ENCODE measurements at places on chromosomes 16 and 17.

DNA sequence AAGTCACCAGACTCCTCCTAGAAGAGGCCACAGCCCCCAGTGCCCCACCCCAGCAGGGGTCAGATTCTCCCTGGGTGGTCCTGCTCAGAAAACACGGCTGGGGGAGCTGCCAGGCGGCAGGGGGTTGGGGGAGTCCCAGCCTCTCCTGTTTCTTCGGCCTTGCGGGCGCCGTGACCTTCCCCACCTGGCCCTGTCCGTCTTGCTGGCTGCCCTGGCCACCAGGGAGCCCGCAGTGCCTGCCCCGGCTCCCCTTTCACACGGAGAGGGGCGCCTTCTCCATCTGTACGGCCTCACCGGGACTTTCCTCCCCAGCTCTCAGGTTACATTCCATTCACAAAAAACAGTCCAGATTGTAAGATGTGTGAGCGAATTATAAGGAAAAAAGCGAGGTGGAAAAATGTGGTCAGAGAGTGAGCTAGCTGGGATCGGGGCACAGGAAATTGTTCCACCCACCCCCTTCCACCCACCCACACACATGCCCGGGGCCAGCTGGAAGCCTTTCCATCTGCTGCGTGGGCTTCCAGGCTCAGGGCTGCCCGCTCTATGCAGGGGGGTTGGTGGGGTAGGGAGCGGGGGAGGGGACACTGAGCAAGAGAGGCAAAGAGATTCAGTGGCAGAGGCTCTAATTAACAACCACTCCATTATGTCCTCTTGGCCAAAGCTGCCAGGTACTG is 14.6 kb upstream of the CIBAR2 start:
- peak; percentile 88 for DNase-seq

DNA sequence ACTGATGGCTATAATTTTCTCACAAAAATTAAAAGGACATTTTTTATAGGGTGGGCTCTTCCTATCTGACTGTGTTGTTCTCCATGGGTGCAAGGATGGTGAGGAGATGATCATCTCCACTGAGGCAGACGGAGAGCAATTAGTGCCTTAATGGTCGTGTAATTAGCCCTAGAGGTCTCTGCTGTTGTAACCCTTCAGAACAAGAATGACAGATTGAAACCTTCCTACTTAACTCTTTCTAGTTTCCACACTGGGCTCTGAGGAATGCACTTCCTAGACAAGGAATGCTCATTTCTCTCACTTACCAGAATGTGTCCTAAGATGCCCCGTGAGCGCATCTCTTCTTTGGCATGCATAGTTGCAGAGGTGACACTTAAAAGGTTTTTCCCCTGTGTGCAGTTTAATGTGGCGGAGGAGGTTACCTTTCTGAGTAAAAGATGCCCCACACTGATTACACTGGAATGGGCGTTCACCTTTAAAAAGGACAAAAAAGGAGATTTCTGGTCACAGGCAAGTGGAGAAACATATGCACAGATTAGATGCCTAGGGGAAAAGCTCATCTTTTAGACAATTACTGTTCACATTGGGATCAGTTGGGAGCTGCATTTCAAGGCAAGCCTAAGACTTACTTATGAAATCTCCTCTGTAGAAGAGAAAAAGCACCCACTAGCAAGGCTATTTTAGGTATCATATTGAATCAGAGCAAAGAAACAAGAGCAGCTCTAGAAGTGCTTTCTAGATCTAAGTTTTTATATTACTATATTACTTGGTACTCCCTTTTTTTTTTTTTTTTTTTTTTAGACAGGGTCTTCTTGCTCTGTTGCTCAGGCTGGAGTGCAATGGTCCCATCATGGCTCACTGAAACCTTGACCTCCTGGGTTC is 53.6 kb downstream of the GRB7 start:
- peak; percentile 72 for DNase-seq

- peak; percentile 82 for DNase-seq
These were observed 107.9 kb downstream of the RAP1GAP2 start for GRCh38 chr17:2904135-2904534.

DNA sequence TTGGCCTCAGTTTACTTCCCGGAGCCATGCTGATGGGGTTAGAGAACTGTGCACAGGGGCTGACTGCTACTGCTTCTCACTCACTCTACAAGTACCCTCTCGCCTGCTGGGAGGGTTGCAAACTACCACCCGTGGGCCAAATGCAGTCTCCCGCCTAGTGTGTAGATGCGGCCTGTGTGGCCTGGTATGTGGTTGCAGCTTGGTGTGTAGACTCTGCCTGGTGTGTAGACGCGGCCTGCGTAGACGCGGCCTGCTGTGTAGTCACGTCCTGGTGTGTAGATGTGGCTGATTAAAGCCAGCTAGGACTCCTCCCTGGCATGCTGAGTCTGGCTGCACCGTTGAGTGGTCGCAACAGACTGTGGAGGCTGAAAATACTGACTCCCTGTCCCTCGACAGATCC is 7.3 kb downstream of the CANT1 start:
- DNase-seq = no peak

DNA sequence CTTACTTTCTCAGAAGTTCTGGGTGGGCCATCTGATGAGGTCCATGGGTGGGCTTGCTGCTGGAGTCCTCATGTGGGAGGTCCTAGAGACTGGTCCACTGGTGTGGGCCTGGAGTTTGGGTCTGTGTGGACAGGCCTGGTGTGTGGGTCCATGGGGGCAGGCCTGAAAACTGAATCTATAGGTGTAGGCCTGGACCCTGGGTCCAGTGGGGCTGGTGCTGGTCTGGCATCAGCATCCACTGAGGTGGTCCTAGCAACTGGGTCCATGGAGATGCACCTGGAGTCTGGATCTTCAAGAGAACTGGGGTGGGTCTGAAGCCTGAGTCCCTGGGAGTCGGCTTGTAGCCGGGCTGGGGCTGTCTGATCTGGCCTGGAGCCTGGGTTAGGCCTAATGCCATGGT is 253.8 kb upstream of the CCL2 start:
- no peak for DNase-seq

DNA sequence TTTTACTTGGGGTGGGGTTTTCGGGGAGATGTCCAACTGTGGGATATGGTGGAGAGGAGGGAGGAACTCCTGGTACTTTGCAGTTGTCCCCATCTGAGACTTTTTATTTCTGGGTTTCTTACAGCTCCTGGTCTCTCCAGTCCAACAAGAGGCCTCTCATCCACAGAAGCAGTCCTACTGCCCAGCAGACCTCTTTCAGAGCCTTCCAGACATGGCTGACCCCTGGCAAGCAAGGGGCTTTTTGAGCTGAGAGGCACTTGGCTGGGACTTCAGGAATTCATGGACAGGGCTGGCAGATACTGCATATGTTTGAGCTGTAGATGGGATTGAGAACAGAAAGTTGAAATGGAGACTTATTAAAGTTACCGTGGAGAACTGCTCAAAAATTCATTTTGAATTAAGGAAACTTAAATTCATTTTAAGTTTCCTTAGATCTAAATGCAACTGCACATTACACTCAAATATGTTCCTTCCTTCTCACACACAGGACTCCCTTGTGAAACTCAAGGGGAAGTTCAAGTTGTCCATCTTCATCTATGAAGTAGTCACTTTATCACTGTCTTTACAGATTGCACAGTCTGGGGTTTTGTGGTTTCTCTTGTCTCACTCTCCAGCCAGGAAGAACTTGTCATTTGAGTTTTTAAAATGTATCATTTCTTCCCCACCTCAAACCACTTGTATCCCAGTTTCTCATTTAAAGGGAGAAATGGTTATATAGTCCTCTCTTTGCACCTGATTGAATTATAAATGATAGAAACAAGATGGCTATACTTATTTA is 1.1 kb downstream of the LASP1NB start:
- peak; percentile 13 for DNase-seq

- no peak for DNase-seq
These were observed 53.7 kb downstream of the BAHCC1 start for GRCh38 chr17:81448950-81449349.

- DNase-seq = peak; percentile 83
These were observed 17.9 kb downstream of the PSME3IP1 start for GRCh38 chr16:57167953-57168352.

- DNase-seq = no peak
These were observed 48.9 kb downstream of the GTF3C1 start for GRCh38 chr16:27500801-27501200.

DNA sequence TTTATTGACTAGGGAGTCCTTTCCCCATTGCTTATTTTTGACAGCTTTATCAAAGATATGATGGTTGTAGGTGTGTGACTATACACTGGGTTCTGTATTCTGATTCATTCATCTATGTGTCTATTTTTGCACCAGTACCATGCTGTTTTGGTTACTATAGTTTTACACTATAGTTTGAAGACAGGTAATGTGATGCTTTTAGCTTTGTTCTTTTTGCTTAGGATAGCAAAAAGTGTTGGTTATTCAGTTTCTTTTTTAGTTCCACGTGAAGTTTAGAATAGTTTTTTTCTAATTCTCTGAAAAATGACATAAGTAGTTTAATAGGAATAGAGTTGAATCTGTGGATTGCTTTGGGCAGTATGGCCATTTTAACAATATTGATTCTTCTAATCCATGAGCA is 50.1 kb downstream of the NACA2 start:
- no peak for DNase-seq

DNA sequence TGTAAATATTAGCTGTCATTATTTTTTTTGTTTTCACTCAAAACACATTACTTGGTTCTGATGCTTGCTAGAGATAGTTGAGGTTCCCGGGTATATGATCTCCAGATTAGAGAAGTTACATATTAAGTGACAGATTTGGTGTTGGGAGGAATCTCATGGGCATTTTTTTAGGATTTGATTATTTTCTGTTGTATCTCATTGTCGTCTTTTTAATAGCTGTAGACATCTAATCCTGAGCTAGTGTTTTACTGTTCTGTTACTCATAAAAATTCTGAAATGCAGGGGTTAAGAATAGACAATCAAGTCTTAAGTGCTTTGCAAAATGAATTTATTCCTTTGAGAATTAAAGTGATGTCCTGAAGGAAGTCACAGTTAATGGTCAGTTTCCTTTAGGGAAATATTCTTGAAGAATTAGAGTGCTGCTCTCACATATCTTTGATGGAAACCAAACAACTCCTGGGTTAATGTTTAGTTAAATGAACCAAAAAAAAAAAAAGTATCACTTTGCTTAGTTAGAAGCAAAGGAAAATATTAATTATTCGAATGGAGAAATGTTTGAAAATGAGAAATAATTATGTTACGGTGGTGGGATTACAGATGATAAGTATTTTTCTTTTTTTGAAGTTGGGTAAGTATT is 251.7 kb upstream of the CACNG5 start:
- DNase-seq = no peak

- DNase-seq = peak; percentile 87
These were observed 948 bp downstream of the UTP18 start for GRCh38 chr17:51261024-51261963.

DNA sequence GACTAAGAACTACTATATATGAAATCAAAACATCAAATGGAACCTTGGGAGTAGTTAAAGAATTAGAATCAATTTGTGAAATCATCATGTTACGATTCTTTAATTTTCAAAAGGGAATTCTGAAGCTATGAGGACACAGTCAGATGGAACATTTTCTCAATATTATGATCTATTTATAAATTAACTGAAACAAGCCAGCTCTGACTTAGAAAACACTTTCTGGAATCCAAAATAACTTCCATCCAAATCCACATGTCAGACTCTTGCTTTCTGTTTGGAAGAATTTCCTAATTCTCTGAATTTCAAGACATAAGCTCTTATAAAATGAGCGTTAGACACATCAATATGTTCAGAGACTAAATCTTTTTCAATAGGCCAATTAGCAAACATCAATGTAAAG is 737.7 kb upstream of the SOX9 start:
- DNase-seq = no peak

- DNase-seq = no peak
These were observed 74.4 kb upstream of the SMIM36 start for GRCh38 chr17:55585629-55586028.

GRCh38 chr16:52494145-52494544 is 52.8 kb downstream of the TOX3 start:
- DNase-seq = no peak

DNA sequence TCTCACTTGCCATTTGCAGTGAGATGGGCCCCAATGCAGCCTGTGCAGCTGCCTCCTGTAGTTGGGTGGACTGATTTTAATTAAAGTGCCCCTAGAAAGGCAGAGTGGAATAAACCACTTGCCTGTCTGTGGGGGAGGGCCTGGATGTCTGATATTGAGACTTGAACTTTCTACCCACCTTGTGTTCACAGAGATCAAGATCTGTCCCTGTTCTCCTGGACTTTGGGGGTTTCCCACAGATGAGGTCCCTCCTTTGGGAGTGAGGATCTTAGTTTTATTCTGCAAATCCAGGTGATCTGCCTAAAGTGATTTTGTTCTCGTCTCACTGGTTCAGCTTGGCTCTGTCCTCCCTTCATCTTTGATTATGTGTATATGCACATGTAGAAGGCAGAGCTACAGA is 7.7 kb upstream of the DHRS13 start:
- no peak for DNase-seq

DNA sequence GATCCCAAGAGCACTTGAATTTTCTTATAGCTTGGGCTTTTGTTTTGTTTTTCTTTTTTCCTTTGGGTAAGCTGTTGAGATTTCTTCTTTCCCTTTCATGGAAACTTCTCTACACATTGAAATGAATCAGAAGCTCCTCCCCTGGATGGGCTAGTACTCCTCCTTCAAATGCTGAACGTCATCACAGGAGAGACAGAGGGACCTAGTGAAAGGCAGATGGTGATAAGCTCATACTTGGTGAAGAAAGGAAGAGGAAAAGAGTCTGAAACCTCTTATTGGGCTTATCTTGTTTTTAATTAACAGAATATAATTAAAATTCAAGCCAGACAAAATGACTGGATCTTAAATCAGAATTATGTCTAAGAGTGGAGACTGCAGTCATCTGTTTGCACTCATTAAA is 147.3 kb downstream of the SNX11 start:
- DNase-seq = no peak
